IMR-90 (cell line): ENCODE measurements at places on chromosomes 12 and 14. TPM values are rescaled to one million over a fixed set of nuclear protein-coding genes. Genes with fewer than 3 reads are reported as not detected.

The GPR68 gene
- 0.94 and 1.0 TPM in 2 replicates for polyA plus RNA-seq

The SUPT16H gene
- 38.5 and 50.6 TPM in 2 replicates for polyA plus RNA-seq

The RASSF9 gene
- 0.07 and 0.09 TPM in 2 replicates for polyA plus RNA-seq

The GRIP1 gene
- 0.07 and 0.17 TPM in 2 replicates for polyA plus RNA-seq

The MYH6 gene
- polyA plus RNA-seq: not detected in 2 replicates

The BEST3 gene
- polyA plus RNA-seq: 0.07 and 0.09 TPM in 2 replicates

The ERP27 gene
- not detected in 2 replicates for polyA plus RNA-seq

The SYNDIG1L gene
- not detected in 2 replicates for polyA plus RNA-seq

The NTF3 gene
- polyA plus RNA-seq: 32.4 and 36.0 TPM in 2 replicates

The KRT71 gene
- not detected in 2 replicates for polyA plus RNA-seq

The PTPN21 gene
- 10.1 and 10.7 TPM in 2 replicates for polyA plus RNA-seq

The TAS2R31 gene
- polyA plus RNA-seq: 0.10 and 0.24 TPM in 2 replicates

The CARMIL3 gene
- polyA plus RNA-seq: 0.03 TPM in 1 of 2 replicates, not detected in the other
